NCI-H446 (cell line): ENCODE measurements at places on chromosomes 7 and 10.

DNA sequence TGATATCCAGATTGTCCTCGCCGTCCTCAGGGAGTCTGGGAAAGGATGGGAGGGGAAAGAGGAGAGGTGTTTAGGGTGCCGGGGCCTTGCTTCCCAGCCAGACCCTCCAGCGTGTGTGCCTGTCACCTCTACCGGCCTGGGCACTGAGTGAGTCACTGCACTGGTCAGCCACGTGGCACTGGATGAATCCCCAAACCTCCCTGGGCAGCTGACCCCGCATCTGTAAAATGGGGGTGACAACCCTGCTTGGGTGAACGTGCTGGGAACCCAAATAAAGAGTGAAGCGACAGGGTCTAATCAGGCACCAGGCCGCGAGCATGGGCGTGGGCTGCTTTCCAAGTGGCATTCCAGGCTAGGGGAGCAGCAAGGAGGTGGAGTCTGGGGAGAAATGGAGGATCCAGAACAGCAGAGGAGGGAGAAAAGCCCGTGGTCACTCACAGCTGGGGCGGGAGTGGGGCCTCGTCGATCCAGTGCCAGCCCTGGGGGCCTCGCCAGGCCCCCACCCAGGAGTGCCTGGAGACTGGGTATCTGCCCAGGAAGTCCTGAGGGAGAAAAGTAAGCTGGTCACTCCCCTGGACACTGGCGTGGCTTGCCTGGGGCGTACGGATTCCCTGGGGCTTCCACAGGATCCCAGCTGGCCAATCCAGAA lies 29.7 kb downstream of the KLRG2 start:
- no peak for DNase-seq

- DNase-seq, result no peak
Measured at GRCh38 chr7:155219947-155220769, 77.5 kb upstream of the INSIG1 start.

- DNase-seq, result no peak
Measured at GRCh38 chr10:43373461-43373860, 2.0 kb downstream of the FXYD4 start.

- DNase-seq, result no peak
Measured at GRCh38 chr7:129073738-129074137, 18.8 kb upstream of the TNPO3 start.

GRCh38 chr7:134174795-134175261 lies 47.7 kb downstream of the LRGUK start:
- no peak for DNase-seq

DNA sequence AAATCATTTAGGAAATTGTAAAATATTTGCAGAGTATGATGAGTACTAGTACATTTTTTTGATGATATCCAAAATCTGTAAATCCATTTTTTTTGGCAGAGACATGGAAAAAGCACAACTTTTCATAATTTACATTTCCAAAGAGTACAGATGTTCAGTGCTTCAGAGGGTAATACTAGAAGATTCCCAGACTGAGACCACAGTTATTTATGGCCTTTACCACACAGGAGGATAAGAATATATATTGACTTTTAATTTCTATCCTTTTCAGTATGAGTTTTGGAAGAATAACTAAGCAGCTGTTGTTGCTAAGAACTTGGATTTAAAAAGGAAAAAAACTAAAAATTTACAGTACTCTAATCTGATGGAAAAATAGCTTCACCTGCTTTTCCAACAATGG lies 61.9 kb downstream of the HGF start:
- no peak for DNase-seq

DNA sequence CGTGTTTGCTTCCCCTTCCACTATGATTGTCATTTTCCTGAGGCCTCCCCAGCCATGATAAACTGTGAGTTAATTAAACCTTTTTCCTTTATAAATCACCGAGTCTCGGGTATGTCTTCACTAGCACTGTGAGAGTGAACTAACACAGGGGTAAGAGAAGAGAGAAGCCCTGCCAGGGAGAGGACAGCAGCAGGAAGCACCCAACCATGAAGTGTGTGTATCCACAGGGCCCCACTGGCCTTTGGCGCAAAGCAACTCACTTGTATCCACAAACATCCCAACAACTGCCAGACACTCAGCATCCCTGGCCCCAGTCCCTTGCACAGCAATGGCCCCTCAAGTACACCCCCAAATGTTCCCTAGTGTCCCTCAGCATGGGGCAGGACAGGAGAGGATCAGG lies 115.1 kb downstream of the MAD1L1 start:
- DNase-seq, result no peak

DNA sequence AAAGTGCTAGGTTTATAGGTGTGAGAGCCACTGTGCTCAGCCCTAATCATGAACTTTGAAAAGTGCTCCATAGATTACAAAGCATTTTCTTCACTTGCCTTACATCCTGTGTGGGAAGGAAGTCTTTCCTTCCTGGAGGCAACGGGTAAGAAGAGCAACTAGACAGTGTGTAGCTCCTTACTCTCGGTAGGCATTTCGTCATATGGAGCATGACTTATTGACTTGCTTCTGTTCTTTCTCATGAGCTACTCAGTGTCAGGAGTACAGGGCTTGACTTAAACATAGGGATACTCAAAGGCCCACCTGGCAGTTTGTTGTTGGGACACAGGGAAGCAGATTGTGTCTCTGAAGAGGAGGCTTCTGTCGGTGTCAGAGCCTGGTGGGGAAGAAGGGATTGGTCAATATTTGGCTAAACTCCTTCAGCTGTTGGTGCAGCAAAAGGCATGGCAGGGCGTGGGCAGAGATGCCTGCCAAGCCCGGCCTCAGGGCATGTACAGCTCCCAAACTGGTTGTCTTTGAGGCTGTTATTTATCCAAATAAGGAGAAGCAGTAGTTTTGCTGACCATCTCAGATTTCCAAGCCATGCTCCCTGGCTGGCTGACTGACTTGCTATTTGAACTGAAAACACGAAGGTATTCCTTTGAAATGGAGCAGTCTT lies 248.9 kb downstream of the KIAA1217 start:
- no peak for DNase-seq

GRCh38 chr10:1420661-1421362 lies 316.5 kb downstream of the ADARB2 start:
- DNase-seq, result peak; percentile 38

- no peak for DNase-seq
Measured at GRCh38 chr7:4803397-4804241, 28.2 kb downstream of the AP5Z1 start.

DNA sequence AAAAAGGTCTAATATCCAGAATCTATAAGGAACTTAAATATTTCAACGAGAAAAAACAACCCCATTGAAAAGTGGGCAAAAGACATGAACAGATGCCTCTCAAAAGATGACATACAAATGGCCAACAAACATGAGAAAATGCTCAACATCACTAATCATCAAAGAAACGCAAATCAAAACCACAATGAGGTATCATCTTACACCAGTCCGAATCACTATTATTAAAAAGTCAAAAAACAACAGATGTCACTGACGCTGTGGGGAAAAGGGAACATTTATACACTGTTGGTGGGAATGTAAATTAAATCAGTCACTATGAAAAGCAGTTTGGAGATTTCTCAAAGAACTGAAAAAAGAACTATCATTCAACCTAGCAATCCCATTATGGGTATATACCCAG lies 6.0 kb downstream of the VWDE start:
- DNase-seq, result no peak

- no peak for DNase-seq
Measured at GRCh38 chr7:139654276-139655181, 123.3 kb downstream of the HIPK2 start.

DNA sequence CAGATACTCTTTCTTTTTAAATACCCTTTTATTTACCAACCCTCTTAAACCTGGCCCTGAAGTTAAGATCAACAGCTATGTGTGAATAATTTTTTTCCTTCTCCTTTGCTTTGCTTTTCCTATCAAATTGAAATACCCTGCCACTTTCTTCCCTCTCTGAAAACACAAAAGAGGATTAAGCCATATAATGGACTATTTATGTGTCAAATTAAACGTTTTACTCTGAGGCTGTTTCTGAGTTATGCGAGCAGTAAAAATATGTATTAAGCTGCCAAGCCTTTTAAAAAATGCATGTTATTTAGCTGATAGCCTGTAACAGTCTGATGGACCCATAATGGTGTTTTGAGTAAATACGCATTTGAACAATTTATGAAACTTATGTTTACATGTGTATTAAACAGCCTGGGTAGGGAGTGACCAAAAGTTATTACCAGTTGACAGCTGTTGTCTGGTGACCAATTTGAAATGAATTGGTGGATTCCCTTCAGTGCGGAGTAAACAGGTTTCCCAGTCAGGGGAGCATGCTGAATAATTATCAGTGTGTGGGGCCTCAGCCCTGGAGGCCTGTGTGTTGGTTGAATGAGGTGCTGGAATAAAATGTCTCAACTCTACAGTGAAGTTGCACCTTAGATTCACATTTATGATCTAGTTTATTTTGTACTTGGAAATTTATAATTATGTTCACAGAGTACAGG lies 89.6 kb downstream of the AUTS2 start:
- no peak for DNase-seq

DNA sequence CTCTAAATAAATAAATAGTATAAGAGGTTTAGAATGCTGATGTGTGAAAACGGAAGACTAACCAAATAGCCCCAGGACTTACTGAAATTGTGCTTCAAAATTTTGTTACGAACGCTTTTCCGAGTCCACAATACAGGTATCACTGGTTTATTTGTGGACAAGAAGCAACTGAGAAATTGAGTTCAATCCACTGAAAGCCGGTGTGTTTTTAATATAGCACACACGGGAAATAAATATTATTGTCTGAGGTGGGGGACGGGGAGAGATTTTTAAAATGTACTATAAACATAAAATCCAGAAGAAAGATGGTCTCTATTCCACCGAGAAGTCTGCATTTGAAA lies 598 bp downstream of the SLC16A12 start:
- DNase-seq, result no peak

DNA sequence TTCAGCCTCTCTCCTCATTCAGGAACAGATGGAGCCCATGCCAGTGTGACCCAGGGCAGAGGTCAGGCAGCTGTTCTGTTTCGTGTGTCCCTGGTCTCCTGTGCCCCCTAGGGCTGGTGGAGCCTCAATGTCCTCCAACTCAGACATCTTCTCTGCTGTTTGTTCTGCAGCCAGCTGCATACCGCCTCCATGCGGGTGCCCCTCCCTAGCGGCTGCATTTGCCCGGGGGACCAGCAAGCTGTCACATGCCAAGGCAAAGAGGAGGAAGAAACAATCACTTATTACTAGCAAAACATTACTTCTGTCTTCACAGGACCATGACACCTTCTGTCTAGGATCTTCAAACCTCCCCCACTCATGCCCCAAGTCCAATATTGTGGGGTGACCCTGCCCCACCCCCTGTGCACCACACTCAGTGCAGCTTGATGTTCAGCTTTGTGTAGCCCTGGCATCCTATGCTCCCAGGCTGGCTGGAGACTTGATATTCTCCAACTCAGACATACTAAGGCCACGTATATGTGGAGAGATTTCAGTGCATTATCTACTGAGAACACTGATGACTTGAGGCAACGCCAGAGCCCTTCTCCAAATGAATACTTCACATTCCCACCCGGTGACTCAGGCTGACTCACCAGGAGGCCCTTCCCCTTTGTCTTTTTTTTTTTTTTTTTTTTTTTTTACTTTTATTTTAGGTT lies 188.9 kb downstream of the SKIDA1 start:
- no peak for DNase-seq

DNA sequence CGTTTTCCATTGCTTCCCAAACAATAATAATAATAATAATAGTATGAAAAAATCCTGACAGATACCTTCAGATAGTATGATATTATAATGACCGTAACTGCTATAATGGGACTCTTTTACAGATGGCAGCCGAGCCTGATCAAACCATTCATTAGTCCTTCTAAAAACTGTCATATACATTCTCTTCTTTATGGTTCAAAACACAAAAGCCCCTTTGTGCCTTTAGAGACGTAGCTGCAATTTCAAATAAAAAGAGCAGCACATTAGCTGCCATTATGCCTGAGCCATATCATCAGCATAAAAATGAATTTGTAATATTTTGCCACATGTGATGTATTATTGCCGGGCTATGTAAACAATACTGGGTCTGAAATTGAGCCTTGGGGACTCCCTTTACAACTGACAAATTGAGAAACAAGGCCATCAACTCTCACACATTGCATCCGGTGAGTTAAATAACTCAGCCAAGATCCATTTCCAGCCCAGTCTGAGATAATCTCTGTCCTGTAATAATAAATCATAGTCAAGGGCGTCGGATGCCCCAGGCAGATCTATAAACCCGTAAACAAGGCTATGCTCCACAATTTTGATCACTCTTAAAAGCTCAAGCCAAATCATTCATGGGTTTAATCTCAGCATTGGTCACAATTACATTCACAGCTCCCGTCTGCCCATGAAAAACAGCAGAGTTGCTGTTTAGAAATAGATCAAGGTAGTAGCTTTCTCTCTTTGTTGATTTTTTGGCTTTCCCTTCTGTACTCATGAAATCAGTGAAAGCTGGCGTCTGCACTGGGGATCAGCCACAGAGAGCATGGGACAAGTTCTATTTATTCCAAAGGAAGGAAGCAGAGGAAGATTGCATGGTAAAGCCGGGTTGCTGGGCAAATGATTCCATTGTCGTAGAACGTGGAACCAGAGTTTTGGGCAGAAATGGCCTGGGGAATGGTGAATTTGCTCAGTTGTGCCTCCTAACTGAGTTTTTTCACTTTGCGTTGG lies 150.1 kb upstream of the BMPER start:
- DNase-seq, result no peak

- no peak for DNase-seq
Measured at GRCh38 chr10:96642973-96643372, 56.2 kb upstream of the TM9SF3 start.

DNA sequence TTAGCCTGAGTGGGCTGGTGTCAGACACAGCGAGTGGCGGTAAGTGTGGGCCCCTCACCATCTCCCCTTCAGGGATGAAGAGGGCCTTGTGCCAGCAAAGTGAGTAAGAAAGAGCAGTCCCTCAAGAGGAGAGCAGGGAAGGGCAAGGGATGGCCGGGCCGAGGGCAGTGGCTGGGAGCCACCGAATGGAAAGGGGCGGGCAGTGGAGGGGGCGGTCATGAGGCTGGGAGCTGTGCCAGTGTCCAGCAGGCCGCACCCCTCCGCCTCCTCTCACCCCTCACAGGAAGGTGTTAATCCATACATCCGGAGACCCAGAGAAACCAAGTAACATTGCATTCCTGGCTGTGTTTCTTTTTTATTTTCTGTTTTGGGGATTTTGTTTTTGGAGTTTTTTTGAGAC lies 28.6 kb upstream of the RASGEF1A start:
- DNase-seq, result no peak

GRCh38 chr10:78718032-78718572 lies 350.7 kb upstream of the ZMIZ1 start:
- DNase-seq, result no peak

GRCh38 chr7:36736899-36737211 lies 12.6 kb upstream of the AOAH start:
- no peak for DNase-seq
